ENCODE measurements at places on chromosomes 1 and 21.

DNA sequence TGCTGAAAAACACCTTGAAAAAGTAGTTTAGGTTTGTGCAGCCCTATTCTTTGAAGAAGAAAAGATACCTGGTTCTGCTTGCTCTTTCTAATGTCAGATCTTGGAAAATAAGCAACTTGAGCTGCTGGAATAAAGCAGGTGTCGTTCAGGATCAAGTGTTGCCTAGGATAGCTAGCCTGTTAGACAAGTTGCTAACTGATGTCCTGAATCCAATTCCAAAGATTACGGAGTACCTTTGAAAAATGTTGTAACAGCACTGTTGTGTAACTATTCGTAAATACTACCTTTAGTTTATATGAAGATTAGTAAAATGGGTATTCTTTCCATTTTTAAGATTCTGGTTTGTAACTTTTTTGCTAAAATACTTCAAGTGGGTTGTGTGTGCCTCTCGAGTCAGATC, 151.5 kb downstream of the CLEC20A start:
- no peak for DNase-seq

GRCh38 chr1:165355139-165355976, 1.2 kb downstream of the LMX1A start:
- no peak for DNase-seq

DNA sequence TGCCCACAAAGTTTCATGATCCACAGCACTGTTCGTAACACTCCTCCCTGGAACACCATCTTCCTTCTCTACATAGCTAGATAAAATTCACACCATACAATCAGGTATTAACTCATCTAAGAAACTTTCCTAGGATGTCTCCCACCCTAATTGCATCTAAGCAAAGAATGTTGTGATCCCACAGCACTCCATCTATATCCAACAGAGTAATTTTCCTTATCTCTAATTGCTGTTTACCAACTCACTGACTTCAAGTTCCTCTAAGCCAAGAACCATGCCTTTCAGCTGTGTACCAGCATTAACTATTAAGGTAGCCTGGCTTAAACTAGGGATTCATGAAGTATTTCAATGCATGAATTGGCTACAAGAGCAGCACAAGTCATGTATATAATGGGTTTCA, 114.2 kb downstream of the SIPA1L2 start:
- DNase-seq, result no peak

DNA sequence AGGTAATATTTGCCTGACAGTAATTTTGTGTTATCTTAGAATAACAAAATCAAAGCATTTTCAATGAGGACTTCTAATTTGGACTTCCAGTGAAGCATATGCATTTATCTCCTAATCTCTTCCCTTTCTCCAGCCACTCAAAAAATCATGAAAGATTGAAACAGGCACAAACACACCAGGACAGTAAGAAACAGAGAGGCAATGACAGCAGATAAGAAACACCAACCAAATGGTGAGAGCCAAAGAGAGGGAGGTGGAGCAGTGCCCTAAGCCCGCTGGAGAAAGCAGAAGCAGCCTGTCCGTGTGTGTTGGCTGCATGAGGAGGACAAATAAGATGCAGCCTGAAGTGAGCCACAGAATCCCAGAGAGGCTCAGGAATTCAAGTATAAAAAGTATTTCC, 39.0 kb downstream of the SLC44A3 start:
- no peak for DNase-seq

DNA sequence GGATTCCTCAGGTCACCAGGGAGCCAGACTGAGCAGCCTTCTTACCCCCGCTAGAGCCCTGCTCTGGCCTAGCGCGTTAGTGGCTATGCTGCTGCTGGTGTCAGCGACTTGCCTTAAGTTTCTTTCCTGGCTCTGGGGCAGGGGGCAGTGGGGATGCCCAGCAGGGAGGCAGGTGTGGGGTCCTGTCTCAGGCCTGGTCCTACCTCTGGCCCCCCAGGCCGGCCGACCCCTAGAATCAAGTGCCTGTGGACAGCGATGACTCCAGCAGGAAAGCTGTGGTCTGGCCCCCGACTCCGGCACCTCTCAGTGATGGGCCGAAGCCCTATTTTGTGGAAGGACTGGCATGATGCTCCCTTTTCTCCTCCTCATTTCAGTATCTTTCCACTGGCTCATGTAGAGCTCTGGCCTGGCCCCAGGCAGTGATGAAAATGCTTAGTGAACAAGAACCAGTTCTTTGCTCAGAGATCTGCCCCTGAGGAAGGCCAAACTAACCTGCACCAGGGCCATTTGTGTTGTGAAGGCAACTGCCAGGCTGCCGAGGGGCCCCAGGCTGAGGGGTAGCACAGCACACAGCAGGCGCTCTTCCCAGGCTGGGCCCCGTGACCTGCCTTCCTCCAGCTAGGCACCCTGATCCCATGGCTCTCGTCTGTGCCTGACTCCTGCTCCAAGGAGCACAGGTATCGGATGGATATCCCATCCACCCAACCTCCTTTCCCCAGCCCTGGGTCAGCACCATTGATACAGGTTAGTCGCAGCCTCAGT, 23.7 kb downstream of the MRPL37 start:
- no peak for DNase-seq

- no peak for DNase-seq
Measured at GRCh38 chr1:107342316-107342715, 201.5 kb downstream of the NTNG1 start.

GRCh38 chr21:36261459-36261858, 58.5 kb upstream of the MORC3 start:
- DNase-seq, result no peak

DNA sequence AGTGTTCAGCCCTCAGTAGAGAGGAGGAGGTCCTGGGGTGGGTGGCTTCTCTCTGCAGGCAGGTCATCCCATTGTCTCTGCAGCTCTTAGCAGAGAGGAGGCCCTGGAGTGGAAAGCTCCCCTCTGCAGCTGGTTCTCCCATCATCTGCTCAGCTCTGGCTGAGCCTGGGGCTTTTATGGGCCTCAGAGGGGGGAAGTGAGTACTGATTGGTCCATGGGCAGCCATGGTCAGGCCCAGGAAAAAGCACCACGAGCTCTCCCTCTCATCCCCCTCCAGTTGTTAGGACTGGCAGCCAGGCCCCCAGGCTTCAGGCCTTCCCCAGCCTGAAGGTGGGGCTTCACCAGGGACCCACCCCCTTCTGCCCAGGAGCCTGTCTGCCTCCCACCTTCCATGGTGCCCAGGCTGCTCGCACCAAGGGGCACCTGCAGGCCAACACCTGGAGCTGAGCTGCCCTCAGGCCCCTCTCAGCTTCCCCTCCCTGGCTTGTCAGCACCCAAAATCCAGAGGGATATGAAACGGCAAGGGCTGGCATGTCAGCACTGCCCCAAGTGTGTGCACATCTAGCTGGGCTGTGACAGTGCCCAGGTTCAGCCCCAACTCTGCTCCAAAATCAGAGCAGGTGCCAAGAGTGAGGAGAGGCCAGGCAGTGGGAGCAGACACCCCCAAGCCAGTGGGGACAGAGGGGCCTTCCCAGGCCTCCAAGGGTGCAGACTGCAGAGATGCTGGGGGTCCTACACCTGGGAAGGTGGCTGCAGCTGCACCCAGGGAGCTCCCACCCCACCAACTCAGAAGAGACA, 449.0 kb downstream of the MATN1 start:
- DNase-seq, result no peak

GRCh38 chr1:161940866-161941591, 82.6 kb downstream of the OLFML2B start:
- DNase-seq, result no peak

GRCh38 chr1:65572701-65573421, 152.4 kb downstream of the LEPR start:
- no peak for DNase-seq

DNA sequence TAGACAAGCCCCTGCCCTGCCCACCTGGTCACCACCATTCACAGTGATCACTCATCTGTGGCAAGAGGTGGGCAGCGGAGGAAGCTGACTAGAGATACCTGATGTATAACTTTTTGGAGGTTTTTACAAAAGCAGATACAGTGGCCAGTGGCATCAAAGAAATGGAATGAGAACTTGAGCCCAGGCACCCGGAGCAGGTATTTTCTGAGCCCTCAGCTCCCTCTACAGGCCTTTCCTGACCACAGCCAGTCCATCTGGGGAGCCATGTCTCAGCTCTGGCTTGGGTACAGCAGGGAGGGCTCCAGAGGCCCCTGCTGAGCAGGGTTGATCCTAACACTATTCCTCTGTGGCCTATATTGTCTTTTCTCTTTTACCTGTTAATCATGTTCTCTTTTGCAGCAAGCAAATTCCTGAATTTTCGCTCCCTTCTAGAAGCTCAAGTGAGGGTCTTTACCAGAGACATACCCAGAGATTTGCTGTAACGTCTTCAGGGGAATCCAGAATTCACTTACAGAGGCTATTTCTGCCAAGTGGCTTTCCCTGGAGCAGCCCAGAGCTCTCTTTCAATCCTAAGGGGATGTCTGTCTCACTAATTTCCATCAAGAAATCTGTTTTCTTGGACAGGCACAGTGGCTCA, 27.3 kb downstream of the GPR157 start:
- DNase-seq, result peak; percentile 41

GRCh38 chr1:232533328-232533727, 96.6 kb downstream of the SIPA1L2 start:
- no peak for DNase-seq

Measured in fibroblast of gingiva (primary cell).